ENCODE measurements at places on chromosomes 11 and 22.

DNA sequence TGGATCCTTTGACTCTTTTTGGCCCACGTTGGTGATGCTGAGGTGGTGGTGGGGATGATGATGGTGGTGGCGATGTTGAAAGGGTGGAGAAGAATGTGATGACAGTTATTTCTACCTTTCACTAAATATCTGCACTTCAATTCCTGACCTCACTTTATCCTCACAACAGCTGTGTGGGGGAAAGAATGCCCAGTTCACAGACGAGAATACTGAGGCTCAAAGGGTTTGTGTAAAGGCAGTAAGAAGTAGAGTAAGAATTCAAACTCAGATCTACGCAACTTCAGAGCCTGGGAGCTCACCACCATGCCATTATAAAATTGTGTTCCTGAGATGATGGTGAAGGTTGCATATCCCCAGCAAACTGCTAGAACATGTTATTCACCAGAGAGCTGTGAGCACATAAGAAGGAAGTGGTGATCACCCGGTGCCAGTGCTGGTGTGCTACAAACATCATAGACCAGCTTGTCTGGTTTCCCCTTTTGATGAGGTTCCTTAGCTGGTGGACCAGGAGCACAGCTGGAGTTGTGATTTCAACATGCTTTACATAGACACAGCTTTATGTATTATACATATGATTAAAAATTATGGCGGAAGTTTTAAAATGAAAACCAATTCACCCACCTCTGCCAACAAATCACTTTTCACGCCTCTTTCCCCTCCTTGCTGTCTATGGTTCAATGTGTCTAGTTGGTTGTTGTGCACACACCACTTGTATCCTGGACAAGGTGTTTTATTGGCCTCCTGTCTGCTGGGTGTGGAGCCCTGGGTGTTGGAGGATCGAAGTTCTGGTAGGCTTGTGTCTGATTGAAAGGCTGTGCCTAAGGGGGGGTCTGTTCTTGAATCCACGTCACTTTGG, 6.2 kb downstream of the ST14 start:
- DNase-seq, result no peak

DNA sequence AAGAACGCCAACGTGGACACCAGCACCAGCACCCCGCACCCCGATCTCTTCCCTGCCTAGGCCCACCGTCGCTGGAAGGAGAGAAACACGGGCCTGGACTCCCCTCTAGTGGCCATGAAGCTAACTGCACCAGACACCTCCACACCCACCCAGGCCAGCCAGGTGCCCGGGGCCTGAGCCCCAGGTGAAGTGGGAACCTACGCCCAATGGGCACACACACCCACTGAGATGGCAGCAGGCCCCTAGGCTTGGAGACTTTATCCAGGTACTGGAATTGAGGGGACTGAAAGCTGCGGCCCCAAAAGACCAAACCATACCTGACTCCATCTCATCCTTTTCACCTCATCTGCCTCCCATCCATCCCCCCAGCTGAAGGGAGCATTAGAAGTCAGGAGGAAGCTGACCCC, 81.0 kb downstream of the BUD13 start:
- peak; percentile 4 for DNase-seq

GRCh38 chr11:23423104-23423503, 562.8 kb upstream of the CCDC179 start:
- DNase-seq, result peak; percentile 19

GRCh38 chr11:100830274-100830673, 143.2 kb downstream of the ARHGAP42 start:
- DNase-seq, result no peak

- no peak for DNase-seq
Observed at GRCh38 chr11:71326328-71326940, 74.1 kb upstream of the SHANK2 start.

DNA sequence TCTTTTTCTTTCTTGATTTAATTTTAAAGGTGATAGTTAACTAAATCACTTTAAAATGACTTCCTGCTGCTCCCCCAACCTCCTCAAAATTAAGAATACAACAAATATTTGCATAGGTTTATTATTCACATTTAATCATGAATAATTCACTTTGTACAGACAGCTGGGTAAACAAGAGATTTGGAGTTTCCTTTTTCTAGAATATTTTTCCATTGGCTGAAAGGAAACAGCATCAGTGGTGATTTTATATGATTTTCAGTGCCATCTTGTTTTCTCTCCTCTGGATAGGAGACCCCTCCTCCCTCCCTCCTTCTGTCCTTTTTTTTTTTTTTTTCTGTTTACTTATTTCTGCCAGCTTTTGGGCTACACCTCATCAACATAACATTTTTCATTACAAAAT, 60.5 kb downstream of the LIF start:
- no peak for DNase-seq

GRCh38 chr11:66083767-66084166, 13.7 kb downstream of the PACS1 start:
- no peak for DNase-seq

GRCh38 chr22:38468443-38469305, 778 bp downstream of the KDELR3 start:
- DNase-seq, result no peak

DNA sequence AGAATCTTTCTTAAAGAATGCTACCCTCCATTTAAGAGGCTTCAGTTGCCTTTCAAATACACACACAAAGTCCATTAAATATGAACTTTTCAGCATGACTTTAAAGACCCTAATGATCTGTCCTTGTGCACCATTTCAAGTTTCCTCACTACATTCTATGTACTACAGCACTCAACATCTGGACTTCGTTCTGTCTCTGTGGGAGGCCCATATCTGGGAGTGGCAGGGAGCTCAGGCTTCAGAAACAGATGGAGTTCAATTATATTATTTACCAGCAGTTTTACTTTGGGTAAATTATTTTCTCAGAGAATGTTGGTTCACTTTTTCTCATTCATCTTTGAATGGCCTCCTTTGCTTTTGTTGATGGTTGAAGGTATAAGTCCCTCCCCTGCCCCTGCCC, 67.4 kb downstream of the ANO3 start:
- no peak for DNase-seq

GRCh38 chr11:77183431-77183984, 55.5 kb downstream of the MYO7A start:
- no peak for DNase-seq

- no peak for DNase-seq
Observed at GRCh38 chr11:47477323-47477722, 28.4 kb upstream of the RAPSN start.

DNA sequence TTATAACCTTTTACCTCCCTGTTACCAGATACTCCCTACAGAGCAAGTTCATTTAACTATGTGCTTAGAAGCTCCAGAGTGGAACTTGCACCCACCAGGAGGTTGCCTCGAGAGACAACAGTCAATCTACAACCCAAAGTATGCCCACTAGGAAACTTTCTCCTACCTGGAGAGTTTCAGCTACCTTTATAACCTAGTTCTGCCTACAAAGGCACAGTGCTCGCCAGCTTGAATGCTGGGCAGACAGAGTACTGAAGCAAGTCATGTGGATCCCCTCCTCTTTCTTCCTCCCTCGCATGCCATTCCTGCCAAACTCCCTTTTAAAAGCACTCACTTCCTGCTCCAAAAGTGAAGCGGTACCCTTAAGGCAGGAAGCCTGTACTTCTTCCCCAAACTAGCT, 258.9 kb downstream of the SWAP70 start:
- DNase-seq, result no peak

DNA sequence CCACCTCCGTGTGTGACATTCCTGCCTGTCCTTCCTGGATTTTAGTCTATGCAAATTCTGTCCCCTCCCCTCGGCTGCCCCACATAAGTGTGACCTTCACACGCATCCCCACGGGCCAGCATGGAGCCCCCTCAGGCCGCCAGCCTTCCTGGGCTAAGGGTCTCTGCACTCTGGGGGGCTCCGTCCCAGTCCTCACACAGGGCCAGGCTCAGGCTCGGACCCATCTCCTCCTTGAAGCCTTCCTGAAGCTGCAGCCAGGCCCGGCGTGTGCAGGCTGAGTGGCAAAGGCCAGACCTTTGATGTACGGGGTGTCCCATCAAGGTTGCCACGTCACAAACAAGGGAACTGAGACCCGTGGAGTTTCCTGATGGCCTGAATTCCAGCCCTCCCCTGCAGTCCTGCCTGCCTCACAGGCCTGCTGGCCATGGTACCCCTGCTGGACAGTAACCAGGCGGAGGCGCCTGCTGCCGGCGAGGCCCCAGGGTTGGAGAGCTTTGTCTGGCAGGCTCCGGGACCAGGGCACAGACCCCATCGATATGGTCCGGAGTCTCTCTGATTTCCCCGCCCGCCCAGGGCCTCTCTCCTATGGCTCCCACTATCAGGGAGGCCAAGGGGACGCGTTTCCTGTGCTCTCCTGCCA, 791.7 kb downstream of the BRD1 start:
- no peak for DNase-seq

DNA sequence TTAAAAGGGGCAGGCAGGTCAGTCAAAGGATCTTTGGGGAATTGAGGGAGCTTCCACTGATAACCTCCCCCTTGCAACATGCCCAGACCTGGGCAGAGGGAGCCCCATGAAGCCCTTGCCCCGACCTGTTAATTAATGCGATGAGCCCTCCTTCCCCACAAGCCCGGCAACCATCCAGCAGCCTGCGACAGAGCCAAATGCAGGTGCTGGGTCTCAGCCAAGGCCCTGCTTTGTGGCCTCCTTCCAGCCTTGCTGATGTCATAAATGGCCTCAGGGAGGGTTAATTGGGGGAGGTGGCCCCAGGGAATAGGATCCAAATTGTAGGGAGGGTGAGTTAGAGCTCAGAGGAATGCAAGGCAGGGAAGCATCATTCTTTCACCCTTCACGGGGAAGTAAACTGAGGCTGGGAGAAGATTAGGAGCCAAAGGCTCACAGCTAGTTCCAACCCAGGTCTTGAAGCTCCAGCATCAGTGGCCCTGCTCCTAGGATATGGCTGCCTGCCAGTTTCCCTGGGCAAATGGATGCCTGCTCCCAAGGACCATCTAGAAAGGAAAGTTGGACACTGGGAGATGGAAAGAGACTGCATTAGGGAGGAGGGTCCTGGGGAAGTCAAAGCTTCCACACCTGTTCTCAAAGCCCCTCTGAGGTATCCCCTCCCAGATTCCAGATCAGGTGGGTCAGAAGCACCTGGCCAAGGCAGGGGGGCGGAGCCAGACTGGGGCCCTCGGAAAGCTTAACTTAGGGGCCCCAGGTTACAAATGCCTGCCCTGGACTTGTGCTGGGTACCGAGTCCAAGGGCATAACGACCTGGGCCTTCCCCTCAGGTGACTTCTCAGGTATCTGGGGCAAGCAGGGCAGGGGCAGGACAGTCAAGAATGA, 34.1 kb downstream of the LMO1 start:
- DNase-seq, result no peak

GRCh38 chr11:20563866-20564265, 35.5 kb upstream of the SLC6A5 start:
- DNase-seq, result no peak

DNA sequence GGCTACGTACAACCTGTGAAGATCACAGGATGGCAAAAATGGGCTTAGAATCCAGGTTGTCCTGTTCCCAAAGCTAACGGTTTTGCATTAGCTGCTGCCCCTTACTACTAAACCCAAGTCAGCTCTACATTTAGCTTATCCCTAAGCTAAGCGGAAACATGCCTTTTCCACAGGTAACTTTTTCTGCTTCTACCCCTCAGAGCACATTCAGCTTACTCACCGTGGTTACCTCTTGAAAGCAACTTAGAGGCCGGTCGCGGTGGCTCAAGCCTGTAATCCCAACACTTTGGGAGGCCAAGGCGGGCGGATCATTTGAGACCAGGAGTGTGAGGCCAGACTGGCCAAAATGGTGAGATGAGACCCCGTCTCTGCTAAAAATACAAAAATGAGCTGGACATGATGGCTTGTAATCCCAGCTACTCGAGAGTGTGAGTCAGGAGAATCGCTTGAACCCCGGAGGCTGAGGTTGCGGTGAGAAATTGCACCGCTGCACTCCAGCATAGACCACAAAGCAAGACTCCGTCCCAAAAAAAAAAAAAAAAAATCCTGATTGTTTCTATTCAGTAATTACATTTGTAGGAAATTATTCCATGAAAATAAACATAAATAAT, 790 bp upstream of the TMEM41B start:
- DNase-seq, result no peak

DNA sequence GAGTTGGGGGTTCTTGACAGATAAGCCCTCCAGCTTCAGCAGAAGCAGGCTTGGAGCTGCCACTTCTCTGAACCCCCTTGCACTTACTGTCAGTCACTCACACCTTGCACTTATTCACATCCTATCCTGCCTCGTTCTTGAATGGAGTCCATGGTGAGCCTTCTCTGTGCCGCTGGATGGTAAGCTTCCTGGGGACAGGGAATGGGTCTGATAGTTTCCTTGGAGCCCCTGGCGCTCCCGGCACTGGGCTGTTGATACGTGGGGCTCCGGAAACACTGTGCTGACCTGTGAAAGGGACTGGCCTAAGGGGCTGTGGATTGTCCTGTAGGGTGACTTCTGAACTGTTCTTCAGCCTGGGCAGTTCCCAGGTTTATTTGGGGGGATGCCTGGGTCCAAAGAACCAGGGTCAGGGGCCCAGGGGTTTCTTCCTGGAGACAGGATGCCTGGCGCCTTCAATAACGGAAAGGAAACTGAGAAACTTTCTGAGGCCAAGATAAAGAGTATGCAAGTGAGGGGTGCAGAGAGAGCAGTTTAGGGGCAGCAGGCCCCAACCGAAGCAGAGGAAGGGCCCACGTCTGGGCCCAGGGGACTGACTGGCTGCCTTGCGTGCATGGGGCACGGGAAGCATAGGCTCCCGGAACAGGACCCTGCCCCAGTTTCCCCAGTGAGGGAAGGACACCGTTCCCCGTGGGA, 709 bp upstream of the ST3GAL4 start:
- no peak for DNase-seq

DNA sequence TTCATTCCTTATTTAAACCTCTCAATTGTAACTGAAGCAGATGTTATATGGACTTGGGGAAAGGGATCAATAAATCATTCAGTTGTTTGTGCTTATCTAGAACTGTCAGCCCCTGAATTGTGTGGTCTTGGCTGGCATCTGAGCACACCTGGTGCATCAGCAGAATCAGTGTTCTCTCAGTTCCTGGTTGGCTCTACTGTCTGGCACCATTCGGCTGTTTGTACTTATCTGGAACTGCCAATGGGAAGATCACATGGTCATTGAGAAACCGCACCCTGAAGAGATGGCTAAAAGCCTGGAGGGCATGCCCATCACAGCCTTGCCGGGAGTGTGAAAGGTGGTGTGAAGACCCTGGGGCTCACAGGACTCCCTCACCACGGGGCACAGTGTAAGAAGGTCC, 37.1 kb upstream of the EHF start:
- DNase-seq, result no peak

DNA sequence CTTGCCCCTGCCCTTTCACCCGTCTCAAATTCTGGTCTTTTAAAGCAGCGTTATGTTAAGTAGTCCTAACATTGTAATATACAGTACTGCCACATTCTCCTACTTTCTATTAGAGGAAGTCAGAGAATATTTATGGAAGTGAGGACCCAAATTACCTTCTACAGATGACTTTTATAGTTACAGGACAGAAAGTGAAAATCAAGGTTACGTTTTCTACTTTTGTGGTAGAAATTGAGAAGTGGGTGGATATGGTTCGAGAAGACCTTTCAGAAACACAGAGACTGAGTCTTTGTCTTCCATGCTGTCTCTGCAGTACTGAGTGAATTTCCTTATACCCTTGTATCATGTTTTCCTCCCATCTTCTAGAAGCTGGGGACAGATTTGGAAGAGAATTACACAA, 17.1 kb downstream of the SC5D start:
- DNase-seq, result no peak

All from GM04504 (cell line).